ENCODE measurements at places on chromosomes 13 and 19.

DNA sequence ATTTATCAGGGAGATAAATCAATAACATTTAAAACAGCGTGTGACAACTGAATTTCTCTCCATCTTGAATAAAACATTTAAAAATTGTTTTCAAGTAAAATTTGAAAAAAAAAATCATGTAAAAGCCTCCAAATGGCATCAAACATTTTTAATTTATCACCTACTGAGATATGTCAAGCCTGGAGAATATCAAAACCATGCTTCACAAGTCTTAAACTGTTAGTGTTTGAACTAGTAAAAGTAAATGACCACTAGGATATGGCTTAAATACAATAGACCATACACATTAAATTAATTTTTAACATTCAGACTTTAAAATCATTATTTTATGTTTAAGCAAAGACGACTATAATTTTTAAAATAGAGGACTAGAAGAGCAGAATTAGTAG, 281.9 kb downstream of the DCLK1 start:
- DNase-seq = no peak

- no peak for DNase-seq
These were observed at the start of gene CNN1 for GRCh38 chr19:11538232-11539036. Gene CNN1, plus strand, starts transcription at chr19:11538851. Its CDS starts 77 bp downstream, at chr19:11538928.

DNA sequence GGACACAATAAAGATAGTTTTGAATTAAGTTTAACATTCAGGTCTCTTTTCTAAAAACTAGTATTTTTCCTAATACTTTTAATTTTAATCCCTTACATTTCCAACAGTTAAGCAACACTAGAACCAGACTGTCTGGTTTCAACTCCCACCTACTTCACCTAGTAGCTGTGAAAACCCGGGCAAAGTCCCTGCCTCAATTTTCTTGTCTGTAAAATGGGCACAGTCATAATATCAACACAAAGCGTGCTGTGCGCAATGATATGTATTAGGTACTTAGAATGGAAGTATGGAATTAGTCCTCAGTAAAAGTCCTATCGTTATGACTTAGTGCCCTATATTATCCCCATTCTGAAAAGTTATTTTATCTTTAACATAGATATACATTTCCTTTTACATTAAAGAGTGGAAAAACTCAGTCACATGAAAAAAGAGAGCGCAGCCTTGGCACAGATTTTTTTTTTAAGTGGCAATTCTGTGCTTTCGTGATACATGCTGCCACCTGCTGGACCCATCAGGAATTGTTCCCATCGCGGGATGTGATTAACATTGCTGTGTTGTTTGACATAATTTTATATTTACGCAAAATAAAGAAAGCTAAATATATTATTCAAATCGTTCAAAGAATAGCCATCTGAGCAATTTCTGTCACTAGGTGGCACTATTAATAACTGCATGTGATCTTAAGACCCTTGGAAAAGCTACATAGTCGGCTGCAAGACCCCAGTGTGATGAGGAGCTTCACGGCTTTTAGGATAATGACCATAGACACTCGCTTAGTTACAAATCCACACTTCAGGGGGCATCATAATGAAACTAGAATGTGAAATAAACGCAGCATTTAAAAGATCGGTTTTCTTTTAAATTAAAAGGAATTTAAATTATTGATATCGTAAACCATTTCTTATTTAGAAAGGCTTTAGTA, 59.9 kb downstream of the LIG4 start:
- peak; percentile 51 for DNase-seq

- no peak for DNase-seq
These were observed 56.5 kb downstream of the HSPH1 start for GRCh38 chr13:31105020-31105795.

GRCh38 chr13:42041011-42041683, 7.3 kb upstream of the DGKH start:
- DNase-seq = no peak

- no peak for DNase-seq
These were observed 12.0 kb upstream of the MATK start for GRCh38 chr19:3798137-3798536.
